ENCODE measurements at places on chromosomes 7 and 10. TPM values are rescaled to one million over a fixed set of nuclear protein-coding genes. Genes with fewer than 3 reads are reported as not detected.

Gene LRIT2
- total RNA-seq = not detected

Gene CYP17A1
- total RNA-seq = not detected

Gene DDC
- 1.6 TPM for total RNA-seq

Gene PAPOLB
- total RNA-seq = not detected

Gene SYT15B
- total RNA-seq = 4.2 TPM

Gene WDFY4
- total RNA-seq = not detected

Gene CFAP69
- 1.6 TPM for total RNA-seq

Gene FAM204A
- 84.1 TPM for total RNA-seq

Gene AGAP5
- 2.3 TPM for total RNA-seq

Gene ATXN7L1
- 6.7 TPM for total RNA-seq

Gene UFSP1
- total RNA-seq = 4.7 TPM

Gene LOXL4
- total RNA-seq = 1.3 TPM

Gene AGMO
- total RNA-seq = 0.68 TPM

Gene PSD
- total RNA-seq = 0.41 TPM

Gene RPEL1
- not detected for total RNA-seq

Gene NRP1
- total RNA-seq = 91.9 TPM

Gene HOXA13
- total RNA-seq = 1.9 TPM

Gene ELMO1
- total RNA-seq = 2.2 TPM

Gene STEAP4
- total RNA-seq = not detected

Gene DCLRE1A
- total RNA-seq = 10.3 TPM

Gene GPNMB
- 2.0 TPM for total RNA-seq

Gene CALHM3
- 0.63 TPM for total RNA-seq

Gene AGR2
- 161 TPM for total RNA-seq

Gene CYP26C1
- total RNA-seq = not detected

Gene NUTM2A
- not detected for total RNA-seq

Gene FAS
- 30.6 TPM for total RNA-seq

Gene ZNF804B
- not detected for total RNA-seq

Gene KCP
- total RNA-seq = 0.14 TPM

Gene SLC26A4
- 0.09 TPM for total RNA-seq

Gene WEE2
- total RNA-seq = not detected

Gene HOXA7
- total RNA-seq = 5.1 TPM

Gene LRRC4
- total RNA-seq = not detected

Gene SAMD8
- 7.9 TPM for total RNA-seq

Gene HNRNPA2B1
- 1,195 TPM for total RNA-seq

Gene UNCX
- not detected for total RNA-seq

Gene FZD8
- 5.0 TPM for total RNA-seq

Gene CCDC136
- total RNA-seq = 2.2 TPM

Gene MYL10
- total RNA-seq = not detected

Gene PKD2L1
- not detected for total RNA-seq

Gene IPMK
- 2.1 TPM for total RNA-seq

Gene TMEM26
- total RNA-seq = 0.06 TPM

Gene HOXA2
- 1.0 TPM for total RNA-seq

Gene CRYGN
- not detected for total RNA-seq

Gene CYP2C18
- total RNA-seq = 0.07 TPM

Gene ITGA8
- not detected for total RNA-seq

Gene NME8
- not detected for total RNA-seq

Gene RET
- 0.40 TPM for total RNA-seq

Gene CFAP43
- 0.17 TPM for total RNA-seq

Gene CCDC172
- total RNA-seq = not detected

Gene ZNF679
- total RNA-seq = not detected

Gene ZNF239
- 2.4 TPM for total RNA-seq

Gene EBLN1
- not detected for total RNA-seq

Gene SPDYE9
- total RNA-seq = not detected

Gene CYP51A1
- 44.9 TPM for total RNA-seq

Measured in A549 treated with CpdA at 1 μM for 4 hours (cell line).